Esophagus squamous epithelium (tissue), 5 donors: ENCODE measurements at places on chromosomes 3 and 15.

- DNase-seq: no peak
These were observed 31.1 kb upstream of the UBE2E2 start for GRCh38 chr3:23172059-23172458.

DNA sequence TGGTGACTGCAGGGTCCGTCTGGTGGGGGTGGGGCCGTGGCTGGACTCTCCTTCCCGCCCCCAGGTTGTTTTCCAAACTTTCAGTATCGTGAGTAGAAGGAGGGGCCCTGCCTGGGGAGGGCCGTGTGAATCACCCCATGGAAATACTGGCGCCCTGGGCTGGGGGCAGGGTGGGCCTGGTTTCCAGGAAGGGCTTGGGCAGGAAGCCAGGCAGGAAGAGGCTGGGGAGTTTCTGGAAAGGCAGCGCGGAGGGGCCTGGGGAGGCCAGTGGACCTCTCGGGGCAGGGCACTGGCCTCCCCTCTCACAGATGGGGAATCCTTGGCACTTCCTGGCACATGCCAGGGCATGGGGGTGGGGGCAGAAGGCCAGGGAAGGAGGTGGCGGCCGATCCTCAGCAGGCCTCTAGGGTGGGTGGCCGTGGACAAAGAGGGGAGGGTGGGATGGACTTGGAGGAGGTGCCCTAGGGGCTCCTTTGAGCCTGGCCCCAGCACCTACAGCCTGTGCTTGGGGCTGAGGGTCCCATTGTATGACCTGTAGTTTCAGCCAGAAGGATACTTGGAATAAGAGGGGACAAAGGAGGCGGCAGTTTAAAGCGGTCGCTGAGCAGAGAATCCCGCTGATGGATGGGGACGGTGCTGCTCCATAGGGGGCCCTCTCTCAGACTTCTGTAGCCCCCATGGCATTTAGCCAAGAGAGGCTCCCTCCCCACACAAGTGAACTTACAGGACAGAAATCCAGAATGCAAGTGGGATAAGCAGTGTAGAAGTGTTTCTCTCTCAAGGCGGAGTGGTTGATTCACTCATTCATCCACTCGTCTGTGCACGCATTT is 56.5 kb upstream of the GATA2 start:
- no peak for DNase-seq

DNA sequence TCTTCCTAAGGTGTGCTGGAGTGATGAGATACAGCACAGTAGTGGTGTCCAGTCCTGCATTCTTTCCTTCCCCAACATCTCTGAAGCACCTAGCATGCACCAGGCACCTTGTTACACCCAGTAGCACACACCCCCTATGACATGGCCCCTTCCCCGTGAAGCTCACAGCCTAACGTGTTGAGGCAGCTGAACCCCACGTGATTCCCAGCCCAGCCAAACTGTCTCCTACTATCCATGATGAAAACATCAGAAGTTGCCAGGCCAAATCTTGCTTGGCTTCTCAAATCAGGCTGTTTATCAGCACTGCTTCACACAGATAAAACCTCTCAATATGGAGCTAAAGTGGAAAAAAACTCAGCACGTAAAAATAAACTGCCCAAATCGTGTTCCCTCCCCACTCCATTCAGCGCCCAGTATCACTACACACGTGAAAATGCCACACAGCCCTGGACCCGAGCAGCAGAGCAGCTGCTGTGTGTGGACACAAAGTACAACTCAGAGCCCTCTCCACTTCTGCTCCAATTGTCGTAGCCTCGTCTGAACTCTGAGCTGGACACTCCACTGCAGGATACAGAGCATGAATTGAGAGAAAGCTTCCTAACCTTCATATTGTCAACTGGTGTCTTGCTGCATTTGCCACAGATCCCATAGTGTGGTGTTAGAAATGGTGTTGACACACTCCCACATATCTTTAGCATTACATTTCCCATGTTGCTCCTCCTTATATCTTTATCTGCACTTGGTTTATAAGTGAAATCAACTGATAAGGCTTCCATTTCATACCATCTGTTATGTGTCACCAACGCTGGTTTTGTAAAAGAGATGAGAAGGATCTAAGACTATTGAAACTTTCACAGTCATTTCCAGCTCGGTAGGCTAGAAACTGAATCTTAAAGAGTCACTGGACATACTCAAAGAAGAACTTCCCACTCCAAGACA is 279.8 kb downstream of the RORA start:
- no peak for DNase-seq

DNA sequence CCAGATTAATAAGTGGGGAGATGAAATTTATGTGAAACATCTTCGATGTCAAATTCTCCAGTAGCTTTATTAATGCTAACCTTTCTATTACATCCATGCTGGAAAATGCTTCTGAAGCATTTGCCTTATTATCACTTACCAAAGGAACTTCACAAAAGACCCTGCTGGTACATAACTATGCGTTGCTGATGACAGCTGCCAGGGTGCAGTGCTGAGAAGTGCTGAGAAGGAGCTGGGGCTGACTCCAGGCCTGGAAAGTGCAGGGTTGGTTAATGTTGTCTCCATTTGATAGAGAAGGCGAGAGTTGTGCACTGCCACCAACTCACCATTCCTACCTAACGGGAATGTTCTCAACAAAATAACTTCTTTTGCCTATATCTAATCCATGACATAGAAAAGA is 736.0 kb upstream of the NR2F2 start:
- no peak for DNase-seq

DNA sequence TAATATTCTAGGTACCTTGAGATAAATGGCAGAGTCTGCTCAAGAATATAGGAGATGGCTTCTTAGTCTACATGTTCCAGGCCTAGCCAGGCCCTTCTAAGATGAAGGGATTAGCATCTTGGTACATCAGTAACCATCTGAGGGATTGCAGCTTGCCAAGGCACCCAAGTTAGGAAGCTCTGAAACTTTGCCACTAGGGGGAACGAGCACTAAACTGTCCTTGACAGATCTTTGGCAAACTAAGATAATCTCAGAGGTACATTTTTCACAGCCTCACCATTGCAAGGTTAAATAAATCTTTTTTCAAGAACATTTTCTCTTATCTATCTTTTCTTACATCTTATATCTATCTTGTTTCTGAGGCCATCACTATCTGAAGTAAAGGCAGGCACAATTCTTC is 351.2 kb downstream of the RAP2B start:
- DNase-seq: no peak

- no peak for DNase-seq
These were observed 30.8 kb downstream of the CHCHD4 start for GRCh38 chr3:14093831-14094230.

- no peak for DNase-seq
These were observed 1.6 kb upstream of the UBA3 start for GRCh38 chr3:69081583-69082262.

DNA sequence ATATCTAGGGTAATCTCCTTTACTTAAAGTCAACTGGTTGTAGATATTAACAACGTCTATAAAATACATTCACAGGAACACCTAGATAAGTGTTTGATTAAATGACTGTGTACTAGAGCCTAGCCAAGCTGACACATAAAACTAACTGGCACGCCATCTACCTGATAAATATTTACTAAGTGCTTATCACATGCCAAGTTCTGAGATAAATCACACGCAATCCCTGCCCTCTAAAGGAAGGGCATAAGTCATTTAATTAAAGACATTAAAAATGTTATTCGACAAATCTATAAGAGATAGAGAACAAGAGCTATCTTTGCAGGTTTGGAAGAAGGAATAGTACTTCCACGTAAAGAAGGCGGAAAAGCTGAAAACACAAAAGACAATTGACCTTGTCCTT is 11.1 kb upstream of the MB21D2 start:
- DNase-seq: no peak

DNA sequence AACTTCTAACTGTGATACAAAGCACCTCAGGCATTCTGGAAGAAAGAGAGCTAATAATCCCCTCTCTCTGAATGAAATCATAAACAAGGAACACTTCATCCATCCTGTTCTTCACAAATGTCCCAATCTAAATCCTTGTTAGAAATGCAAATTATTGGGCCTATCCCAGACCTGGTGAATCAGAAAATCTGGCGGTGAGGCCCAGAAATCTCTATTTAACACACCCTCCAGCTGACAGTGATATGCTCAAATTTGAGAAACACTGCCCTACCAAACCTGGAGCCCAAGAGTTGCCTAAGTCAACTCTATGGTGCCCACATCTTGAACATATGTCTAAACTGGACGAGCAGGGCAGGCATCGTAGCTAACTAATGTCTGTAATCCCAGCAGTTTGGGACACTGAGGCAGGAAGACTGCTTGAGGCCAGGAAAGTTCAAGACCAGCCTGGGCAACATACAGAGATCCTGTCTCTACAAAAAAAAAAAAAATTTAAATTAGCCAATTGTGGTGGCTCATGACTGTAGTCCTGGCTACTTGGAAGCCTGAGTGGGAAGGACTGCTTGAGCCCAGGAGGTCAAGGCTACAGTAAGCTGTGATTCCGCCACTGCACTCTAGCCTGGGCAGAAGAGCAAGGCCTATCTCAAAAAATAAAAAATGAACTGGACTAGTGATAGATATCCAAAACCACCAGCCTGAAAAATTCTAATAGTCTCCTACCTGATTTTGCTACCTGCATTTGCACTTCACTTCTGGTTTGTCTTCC is 23.1 kb downstream of the SCAP start:
- DNase-seq: no peak

GRCh38 chr15:27165590-27165989 is 194.6 kb downstream of the GABRG3 start:
- DNase-seq: no peak

GRCh38 chr15:27278761-27279160 is 307.8 kb downstream of the GABRG3 start:
- DNase-seq: no peak

DNA sequence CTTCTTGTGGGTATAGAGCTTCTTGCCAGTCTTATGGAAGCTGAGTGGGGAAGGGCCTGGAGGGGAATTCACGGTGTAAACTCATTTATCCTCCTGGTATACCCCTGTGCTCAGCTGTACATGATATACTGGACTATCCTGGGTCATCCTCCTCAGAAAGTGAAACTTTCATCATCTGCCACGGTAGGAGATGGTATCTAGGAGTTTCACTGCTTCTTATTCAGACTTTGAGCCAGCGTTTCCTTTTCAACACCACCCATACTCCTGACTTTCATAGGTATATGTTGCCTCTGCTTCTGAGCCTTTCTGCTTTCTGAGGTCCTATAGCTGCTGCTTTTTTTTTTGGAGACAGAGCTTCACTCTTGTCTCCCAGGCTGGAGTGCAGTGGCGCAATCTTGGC is 15.6 kb downstream of the SENP5 start:
- DNase-seq: no peak

DNA sequence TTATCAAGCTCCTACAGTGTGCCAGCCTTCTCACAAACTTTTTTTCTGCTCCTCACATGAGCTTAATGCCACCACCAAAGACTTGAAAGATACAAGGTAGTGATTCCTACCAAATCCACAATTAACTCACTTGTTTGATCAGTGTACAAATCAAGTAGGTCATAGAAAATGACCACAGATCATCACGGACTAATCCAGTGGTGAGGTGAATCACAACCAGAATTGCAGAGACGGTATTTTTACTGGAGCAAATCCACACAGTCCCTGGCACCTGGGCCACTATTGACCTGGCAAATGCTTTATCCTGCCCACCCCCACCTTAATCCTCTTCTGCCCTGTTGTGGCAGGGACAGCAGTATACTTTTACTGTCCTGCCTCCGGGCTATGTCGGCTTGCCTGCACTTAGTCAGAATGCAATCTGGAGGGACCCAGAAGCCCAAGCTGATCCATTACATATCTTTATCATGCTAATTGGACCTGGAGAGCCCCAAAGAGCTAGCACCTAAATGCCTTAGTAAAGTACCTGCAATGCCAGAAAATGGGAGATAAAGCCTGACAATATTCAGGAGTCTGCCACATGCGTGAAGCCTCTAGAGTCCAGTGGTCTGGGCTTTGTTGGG is 83.9 kb upstream of the CDV3 start:
- DNase-seq: no peak

- DNase-seq: no peak
These were observed 338.4 kb upstream of the C2CD4B start for GRCh38 chr15:62503451-62503850.

- DNase-seq: no peak
These were observed 140.5 kb downstream of the TLE3 start for GRCh38 chr15:69957175-69957574.

GRCh38 chr3:169179321-169179720 is 484.2 kb downstream of the MECOM start:
- DNase-seq: no peak

DNA sequence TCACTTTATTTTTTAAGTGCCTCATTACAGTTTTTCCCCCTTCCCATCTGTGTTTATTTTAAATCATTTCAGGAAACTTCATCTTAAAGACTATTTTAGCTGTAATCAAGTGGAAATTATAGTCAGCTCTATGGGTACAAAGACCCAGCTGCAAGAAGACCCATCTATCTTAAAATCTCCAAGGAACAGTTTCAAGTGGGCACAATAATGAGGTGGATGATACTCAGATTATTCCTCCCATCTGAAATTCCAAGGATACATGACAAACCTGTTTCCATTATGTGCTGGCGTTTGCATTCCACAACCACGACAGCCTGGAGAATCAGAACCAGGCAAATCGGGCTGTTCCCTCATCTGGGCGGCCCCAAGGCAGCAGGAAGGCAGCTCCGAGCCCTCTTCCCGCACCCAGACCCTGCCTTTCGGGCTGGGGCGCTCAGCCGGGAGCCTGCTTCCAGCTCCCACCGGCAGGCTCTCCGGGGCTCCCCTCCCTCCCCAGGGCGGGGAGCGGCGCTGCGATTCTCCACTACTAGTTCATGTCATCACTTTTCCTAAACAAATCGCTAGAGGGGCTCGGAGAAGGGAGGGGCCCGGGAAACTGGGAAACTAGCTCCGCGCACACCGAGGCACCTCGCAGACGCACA is at the start of gene MGLL:
Gene MGLL, minus strand, starts transcription at position 475 of the 641 bp plus-strand sequence. Its CDS starts 197 bp downstream, at position 278.
- no peak for DNase-seq

DNA sequence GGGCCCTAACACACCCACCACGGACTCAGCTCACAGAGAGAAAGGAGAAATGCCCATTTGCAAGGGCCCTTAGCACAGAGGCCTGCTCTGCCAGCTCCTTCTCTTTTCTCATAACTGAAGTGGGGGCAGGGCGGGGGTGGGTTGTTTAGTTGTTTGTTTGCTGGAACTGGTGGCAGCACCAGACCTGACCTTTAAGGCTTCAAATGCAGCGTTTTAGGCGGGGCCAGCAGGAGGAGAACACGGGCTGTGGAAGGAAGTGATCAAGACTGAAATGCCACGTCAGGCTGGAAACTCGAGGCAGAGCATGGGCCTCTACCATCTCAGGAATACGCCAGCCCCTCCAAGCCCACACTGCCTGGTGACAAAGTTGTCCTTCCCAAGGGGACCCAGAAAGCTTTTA is 9.3 kb downstream of the CACNA2D2 start:
- no peak for DNase-seq

DNA sequence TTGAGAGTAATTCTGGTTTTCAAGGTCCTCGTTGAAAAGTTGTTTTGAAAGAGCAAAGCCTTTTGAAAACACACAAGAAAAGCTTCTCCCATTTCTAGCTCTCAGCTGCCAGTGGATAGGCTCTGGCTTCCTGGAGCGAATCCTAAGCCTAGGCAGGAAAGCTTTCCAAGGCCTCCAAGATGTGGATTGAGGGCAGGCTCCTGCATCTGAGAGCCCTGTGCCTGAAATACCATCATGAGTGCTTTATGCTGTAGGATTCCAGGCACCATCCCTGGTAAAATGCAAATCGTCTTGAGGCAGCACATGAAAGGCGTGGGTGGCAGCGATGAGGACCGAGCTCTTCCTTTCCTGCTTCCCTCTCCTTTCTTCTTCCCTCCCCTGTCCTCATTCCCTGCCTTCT is 60.7 kb upstream of the CORO2B start:
- no peak for DNase-seq
